Lower lobe of right lung (tissue), 2 donors: ENCODE measurements at places on chromosomes 3 and 15. TPM values are rescaled to one million over a fixed set of nuclear protein-coding genes. Genes with fewer than 3 reads are reported as not detected.

Gene GLDN
- total RNA-seq = 34.5 TPM

DNA sequence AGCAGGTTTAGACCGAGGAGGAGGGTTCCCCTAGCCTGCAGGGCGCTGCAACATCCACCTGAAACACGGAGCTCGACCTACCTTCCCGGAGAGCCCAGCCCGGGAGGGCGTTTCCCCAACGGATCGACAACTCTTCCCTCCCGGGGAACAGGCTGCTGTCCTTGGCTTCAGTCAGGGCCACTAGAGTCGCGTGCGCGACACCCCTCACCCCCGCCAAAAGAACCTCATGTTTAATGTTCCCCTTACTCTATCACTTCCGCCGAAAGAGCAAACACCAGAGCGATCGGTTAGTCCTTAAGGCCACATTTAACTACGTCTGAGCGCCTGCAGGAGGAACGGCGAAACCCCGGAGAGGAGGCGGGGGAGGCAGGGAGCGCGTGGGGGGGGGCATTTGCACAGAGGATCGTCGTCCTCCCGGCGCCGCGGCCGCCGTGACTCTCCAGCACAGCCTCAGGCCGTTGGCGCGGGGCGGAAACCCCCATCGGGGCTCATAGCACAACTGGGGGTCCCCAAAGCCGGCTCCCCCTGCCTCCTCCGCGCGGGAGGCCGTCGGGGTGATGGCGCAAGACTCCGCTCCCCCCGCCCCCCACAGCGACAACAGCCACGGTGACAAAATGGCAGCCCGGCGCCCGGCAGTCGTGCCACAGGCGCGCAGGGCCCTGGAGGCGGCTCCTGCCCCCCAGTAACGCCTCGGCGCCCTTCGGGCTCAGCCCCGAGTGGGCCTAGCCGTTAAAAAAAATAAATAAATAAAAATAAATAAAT is 3.2 kb downstream of the ANP32A start:
- H3K4me3 ChIP-seq = peak overlapping the region; percentile 96
- H3K27ac ChIP-seq = peak overlapping the region; percentile 99
- no peaks in the 10 kb centered on the region for H3K36me3 ChIP-seq
- H3K27me3 ChIP-seq = no peaks in the 10 kb centered on the region
- peaks cover 52% of the 10 kb centered on the region for H3K4me1 ChIP-seq
- DNase-seq = peak; percentile 85

GRCh38 chr15:92095693-92096092 is 242.2 kb downstream of the SLCO3A1 start:
- H3K36me3 ChIP-seq = peaks cover 11% of the 10 kb centered on the region
- H3K27ac ChIP-seq = peak overlapping the region; percentile 13
- DNase-seq = no peak
- H3K27me3 ChIP-seq = no peaks in the 10 kb centered on the region
- no peak overlapping the region for H3K4me3 ChIP-seq

DNA sequence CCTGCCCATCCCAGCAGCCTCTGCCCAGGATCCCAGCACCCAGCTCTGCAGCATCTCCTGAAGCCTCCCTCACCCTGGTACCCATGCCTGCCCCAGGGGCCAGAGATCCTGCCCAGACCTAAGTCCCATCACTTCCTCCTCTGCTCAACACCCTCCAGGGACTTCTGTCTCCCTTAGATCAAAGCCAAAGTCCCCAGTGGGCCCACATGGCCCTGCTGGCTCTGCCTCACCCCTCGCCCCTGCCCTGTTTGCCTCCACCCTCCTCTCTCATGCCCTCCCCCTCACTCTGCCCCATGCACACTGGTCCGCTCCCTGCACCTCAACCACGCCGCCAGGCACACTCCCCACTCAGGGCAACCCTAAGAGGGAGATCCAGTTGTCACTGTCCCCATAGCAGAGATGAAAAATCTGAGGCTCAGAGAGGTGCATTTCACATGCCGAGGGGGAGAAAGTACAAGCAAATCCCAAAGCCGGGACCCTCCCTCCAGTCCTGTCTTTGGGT is 146.5 kb downstream of the NUP210 start:
- no peak overlapping the region for H3K27ac ChIP-seq
- H3K4me3 ChIP-seq = no peak overlapping the region
- peaks cover 5% of the 10 kb centered on the region for H3K27me3 ChIP-seq
- peak; percentile 18 for DNase-seq

- no peak overlapping the region for H3K27ac ChIP-seq
- H3K36me3 ChIP-seq = no peaks in the 10 kb centered on the region
- DNase-seq = no peak
- peaks cover under 1% of the 10 kb centered on the region for H3K27me3 ChIP-seq
- H3K4me3 ChIP-seq = no peak overlapping the region
These were observed 66.7 kb upstream of the GOLGA8B start for GRCh38 chr15:34650177-34650576.

DNA sequence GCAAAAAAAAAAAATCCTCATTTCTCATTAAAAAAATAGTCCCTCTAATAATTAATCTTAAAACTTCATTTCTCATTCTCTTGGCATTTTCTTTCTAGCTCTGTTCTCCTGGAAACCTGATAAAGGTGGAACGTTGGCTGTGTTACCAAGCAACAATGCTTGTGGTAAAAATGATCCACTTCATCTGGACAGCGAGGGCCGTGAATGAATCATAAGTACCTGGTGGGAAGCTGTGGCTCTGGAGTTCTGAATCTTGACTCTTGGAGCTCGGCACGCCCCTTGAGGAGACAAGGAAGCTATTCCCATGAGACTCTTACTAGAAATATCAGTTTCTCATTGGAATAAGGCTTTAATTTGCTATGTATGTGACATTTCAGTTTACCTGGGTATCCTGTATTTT is 32.5 kb downstream of the BCL2L10 start:
- no peak overlapping the region for H3K4me3 ChIP-seq
- H3K27ac ChIP-seq = no peak overlapping the region
- no peak for DNase-seq
- H3K27me3 ChIP-seq = no peaks in the 10 kb centered on the region
- H3K4me1 ChIP-seq = peaks cover 6% of the 10 kb centered on the region

GRCh38 chr15:71780115-71780976 is 30.0 kb upstream of the NR2E3 start:
- no peak overlapping the region for H3K4me3 ChIP-seq
- no peak for DNase-seq
- H3K4me1 ChIP-seq = peaks cover 10% of the 10 kb centered on the region
- H3K36me3 ChIP-seq = no peaks in the 10 kb centered on the region
- peak overlapping the region; percentile 9 for H3K27ac ChIP-seq
- no peaks in the 10 kb centered on the region for H3K27me3 ChIP-seq

- no peaks in the 10 kb centered on the region for H3K36me3 ChIP-seq
- peaks cover 12% of the 10 kb centered on the region for H3K4me1 ChIP-seq
- no peak overlapping the region for H3K27ac ChIP-seq
- no peak for DNase-seq
These were observed 94.1 kb downstream of the TCF12 start for GRCh38 chr15:57012556-57012955.

DNA sequence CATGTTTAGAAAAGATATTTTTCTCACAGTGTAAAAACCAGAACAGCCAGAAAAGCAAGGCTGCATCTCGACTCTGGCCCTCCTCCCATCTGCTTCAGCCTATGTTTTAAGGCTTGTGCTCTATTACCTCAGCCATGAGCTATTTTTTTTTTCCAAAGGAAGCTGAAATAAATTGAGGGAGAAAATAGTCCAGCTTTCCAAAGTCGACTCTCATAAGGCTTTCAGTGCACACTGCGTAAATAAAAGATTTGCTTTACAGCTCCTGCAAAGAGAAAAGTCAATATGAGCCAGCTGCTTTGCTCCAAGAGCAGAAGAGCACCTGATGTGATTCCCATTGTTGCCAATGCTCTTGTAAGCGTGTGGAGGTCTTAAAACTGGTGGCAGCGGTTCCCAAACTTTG is 26.7 kb downstream of the SCG3 start:
- H3K27ac ChIP-seq = no peak overlapping the region
- no peak for DNase-seq
- H3K36me3 ChIP-seq = no peaks in the 10 kb centered on the region
- H3K4me3 ChIP-seq = no peak overlapping the region

Gene DAZL
- not detected for total RNA-seq

DNA sequence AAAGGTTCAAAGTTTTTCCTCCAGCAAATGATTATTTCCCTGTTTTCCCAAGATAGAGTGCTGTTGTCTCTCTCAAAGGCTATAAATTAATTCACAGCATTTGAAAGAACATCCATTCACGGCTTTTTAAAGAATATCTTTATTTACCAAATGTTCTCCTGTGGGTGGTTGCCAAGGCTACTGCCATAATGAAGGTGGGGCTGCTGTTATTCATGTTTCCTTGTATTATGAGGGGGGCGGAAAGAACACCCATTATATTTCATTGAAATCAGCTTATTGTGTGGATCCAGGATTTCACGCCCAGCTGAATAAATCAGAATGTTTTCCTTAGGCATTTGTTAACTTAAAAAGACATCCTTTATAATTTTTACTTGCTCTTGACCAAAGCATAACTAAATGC is 10.1 kb downstream of the SRP14 start:
- H3K27me3 ChIP-seq = no peaks in the 10 kb centered on the region
- no peaks in the 10 kb centered on the region for H3K4me1 ChIP-seq
- peak overlapping the region; percentile 16 for H3K27ac ChIP-seq
- DNase-seq = no peak
- no peak overlapping the region for H3K4me3 ChIP-seq

- no peaks in the 10 kb centered on the region for H3K36me3 ChIP-seq
- H3K27me3 ChIP-seq = no peaks in the 10 kb centered on the region
- no peak for DNase-seq
- peak overlapping the region; percentile 44 for H3K4me3 ChIP-seq
- no peaks in the 10 kb centered on the region for H3K4me1 ChIP-seq
These were observed 35.4 kb downstream of the PXYLP1 start for GRCh38 chr3:141266797-141267555.
